ENCODE measurements at places on chromosomes 5 and 9.

- DNase-seq = no peak
Measured at GRCh38 chr5:59562756-59563389, 330.7 kb downstream of the PDE4D start.

DNA sequence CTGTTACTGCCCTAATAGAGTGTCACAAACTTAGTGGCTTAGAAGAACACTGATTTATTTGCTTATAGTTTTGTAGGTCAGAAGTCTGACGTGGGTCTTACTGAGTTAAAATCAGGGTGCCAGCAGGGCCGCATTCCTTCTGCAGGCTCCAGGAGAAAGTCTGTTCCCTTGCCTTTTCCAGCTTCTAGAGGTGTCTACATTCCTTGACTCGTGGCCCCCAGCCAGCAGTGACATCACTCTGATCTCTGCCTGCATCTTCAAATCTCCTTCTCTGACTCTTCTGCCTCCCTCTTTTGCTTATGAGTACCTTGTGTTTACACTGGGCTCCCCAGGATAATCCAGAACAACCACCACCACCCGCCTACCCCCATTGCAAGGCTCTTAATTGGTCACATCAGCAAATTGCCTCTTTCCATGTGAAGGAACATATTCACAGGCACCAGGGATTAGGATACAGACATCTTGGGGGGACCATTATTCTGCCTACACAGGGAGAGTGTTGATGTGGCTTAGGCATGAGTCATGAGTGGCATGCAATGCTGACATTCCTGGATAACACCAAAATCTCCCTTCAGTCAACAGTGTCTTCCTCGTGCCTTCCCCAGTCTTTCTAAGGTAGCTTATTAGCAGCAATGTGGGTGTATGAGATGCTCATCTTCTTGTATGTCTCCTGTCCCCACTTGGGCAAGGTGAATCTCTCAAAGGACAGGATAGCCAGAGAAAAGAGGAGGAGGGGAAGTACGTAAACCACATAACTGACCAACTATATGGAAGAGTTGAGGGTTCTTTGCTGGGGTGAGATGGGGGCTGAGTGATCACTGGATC, 24.4 kb downstream of the CYFIP2 start:
- no peak for DNase-seq

DNA sequence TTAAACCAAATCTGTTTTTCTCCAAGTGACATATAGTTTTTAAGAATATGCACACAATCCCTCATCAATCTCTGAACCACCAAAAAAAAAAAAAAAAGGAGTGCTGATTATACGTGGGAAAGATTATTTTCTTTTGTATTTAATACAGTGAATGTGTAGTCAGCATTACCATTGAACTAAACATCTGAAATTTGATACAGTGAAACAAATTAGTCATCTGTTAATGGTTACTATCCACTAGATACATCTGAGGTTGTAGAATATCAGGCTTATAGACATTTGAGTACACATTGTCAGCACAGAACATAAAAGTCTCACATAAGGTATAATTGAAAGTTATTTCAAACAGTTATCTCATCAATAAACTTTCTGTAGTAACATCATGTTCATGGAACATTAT, 87.0 kb downstream of the SLF1 start:
- no peak for DNase-seq

DNA sequence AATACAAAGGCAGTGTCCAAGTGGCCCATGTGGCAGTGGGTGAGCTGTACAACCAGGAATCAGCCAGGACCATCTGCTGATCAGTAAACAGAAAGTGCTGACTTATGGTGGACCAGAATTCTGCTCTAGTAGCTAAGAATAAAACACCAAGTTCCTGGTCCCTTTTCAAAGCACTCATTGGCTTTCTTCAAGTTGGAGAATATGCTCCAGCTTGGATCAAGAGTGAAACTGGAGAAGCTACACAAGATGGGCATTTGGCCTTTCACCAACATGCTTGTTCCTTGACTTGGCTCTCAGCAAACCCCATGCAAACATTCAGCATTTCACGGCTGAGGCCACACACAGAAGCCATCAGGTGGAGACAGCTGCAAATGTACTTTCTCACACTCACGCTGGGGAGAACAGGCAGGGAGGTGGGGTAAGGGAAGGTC, 32.1 kb downstream of the MARCHF3 start:
- DNase-seq = no peak

DNA sequence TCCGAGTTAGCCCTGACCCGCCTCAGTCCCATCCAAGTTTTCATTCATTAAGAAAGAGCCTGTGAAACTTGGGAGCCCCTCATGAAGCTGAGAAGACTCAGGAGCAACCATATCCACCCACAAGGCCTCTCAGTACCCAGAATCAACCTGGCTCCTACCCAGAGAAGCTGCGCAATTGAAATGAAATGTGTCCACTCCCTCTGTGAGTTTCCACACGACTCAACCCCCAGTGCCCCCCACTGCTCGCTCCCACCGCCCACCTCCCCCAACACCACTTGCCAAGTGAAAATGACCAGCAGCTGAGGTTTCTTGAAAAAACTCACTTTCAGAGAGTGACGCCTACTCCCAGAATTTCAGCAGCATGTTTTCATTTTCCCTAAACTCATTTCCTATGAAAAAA, 104.6 kb downstream of the CDK5RAP2 start:
- DNase-seq = no peak

- no peak for DNase-seq
Measured at GRCh38 chr9:126508171-126508591, 105.5 kb upstream of the LMX1B start.

GRCh38 chr5:52702877-52703276, 84.8 kb upstream of the ITGA1 start:
- DNase-seq = no peak

DNA sequence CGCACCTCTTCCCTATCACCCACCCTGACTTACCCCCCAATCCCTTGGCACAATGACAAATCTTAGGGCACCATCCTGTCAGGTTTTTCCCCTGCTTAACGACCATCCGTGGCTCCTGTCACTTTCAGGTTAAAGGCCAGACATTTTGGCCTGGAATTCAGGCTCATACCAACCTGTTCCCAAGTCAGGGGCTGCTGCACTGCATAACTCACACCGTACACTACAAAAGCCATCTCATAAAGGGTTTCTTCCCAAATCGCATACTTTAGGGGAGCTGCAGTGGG, 7.5 kb upstream of the AKNA start:
- no peak for DNase-seq

- DNase-seq = no peak
Measured at GRCh38 chr9:134770972-134771971, 109.3 kb upstream of the FCN2 start.

GRCh38 chr5:56004874-56005273, 10.1 kb upstream of the IL6ST start:
- DNase-seq = no peak

DNA sequence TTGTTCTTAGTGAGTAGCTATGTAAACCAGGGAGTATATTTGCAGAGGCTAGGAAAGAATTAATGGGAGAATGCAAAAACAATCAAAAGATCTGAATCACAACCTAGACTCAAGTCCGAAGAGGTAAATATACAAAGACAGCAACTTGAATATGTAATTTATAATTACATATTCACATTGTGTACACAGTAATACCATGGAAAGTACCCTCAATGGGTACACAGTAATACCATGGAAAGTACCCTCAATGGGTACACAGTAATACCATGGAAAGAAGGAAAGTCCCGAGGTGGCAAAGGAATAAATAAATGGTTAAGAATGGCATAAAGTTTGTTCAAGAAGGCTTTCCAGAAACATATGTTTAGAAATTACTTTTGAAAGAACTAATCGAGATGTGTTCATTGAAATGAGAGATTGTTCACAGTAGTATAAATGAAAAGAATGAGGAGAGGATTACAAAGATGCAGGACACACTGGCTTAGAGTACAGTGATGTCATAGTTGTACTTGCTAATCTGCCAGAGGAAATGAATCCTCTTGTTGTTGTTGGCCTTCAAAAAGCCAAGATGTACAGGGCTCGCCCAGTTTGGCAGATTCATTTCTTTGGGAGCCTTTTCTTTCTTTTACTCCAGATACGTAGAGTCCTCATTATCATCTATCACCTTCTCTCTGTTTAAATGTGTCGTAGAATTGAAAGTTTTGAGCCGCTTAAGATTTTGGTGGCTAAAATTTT, 116.0 kb downstream of the UNC13B start:
- DNase-seq = no peak

- no peak for DNase-seq
Measured at GRCh38 chr9:99222416-99223270, 561 bp downstream of the SEC61B start.

DNA sequence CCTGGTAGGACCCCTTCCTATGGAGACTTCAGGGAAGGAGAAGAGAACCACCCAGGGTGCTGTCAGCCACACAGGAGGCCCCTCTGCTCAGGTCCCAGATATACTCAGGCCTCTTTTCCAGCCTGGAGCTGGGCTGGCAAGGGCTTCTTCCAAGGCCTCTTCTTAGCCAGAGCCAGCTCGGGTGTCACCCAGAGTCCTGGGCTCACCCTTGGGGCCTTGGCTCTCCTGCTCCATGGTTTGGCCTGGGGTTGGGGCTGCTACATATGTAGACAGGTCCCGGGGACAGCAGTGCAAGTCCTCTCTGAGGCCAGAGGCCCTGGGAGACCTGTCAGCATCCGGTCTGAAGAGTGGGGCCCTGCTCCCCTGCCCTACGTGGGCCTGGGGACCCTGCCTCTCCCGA, 22.8 kb downstream of the PAEP start:
- no peak for DNase-seq

- no peak for DNase-seq
Measured at GRCh38 chr5:167217097-167217743, 1074.2 kb upstream of the WWC1 start.

DNA sequence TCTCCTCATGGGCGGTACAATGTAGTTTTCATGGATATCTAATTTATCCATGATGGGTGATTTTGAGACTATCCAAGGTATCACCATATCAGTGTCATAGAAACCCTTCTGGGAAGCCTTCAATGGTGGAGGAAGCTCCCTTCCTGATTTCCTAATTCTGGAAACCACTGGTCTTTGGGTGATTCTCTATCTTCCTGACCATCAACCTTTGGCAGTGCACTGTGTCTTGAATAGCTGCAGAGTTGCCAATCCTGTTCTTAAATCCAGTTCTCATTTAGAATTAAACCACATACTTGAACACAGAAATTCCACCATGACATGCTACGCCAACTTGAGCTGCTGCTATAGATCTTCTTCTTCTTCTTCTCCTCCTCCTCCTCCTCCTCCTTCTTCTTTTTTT, 161.7 kb upstream of the KLF9 start:
- DNase-seq = no peak

GRCh38 chr9:108672475-108673190, 183.2 kb downstream of the ACTL7B start:
- DNase-seq = no peak

GRCh38 chr5:139644001-139644456, 4.1 kb upstream of the CXXC5 start:
- DNase-seq = no peak

DNA sequence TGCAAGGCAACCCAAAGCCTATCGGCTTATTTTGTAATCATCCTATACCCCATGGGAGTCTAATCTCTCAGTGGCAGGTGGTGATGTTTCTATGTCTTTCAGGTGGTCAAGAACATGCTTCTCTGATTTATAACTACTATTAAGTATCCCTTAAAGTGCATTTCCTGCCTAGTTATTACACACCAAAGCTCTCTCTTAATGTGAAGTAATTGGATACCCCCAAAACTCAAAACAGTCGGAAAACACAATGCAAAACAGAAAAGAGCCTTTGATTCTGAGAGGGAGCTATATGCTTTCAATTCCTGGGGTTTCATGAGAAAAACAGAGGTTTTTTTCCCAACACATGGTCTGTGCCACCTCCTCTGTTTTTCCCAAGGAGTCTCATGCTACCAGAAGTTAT, 416.4 kb downstream of the CSNK1G3 start:
- no peak for DNase-seq

GRCh38 chr5:178786859-178787499, 56.5 kb upstream of the ZNF354A start:
- DNase-seq = no peak

DNA sequence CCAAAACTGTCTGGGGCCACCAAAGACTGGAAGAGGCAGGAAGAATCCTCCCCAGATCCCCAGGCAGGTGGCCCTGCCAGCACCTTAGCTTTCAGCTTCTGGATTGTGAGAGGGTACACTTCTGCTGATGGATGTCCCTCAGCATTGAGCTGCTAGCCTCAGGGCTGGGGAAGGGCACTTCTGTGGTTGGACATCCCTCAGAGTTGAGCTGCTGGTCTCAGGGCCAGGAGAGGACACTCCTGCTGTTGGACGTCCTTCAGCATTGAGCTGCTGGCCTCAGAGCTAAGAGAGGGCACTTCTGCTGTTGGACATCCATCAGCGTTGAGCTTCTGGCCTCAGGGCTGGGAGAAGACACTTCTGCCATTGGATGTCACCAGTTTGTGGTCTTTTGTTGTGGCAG, 83.8 kb upstream of the FCN1 start:
- DNase-seq = no peak

DNA sequence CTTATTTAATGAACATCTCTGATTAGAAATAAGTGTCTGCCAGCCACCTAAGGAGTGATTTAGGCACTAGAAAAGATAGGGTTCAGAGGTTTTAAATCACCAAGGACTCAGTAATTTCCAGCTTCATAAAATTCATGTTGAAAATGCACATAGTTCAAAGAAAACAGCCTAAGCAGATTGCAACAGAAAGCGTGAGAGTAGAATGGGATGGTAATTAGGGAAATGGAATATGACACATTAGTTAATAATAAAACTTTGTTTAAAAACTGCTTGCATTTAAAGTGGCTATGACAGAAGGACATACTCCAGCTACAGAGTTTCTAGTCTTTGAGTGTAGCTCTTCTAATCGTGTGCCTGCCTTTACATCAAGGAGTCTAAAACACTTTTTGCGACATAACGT, 490.8 kb downstream of the TLE4 start:
- no peak for DNase-seq

DNA sequence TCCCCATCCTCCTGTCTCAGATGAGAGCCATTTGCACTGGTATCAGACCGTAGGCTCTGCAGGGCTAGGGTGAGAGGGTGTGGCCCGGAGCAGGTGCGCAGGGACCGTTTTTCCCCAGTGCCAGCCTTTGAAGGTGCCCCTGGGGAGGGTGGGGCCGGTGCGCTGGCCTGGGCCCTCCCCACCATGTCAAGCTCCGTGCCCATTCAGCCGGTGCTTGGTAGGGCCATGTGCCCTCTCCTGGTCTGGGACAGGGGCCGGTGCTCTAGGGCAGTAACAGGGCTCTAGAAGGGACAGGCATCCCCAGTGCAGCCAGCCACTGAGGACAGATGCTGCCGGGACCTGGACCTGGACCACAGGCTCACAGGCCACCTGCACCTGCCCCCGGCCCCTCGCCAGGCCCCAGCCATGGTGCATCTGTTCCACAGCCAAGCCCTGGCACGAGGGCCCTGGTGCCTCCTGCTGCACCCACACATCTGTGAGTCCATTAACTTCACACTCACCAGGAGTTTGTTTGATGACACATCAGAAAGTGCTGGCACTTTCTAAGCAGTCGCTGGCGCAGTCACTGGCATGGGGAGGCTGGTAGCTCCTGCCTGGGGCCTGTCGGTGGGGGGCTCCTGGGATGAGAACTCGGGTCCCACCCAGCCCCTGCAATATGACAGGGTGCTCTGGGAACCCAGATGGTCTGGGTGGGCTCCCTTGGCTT, 5.0 kb upstream of the QRFP start:
- DNase-seq = no peak

GRCh38 chr5:100469767-100470166, 65.4 kb upstream of the FAM174A start:
- DNase-seq = no peak

- DNase-seq = no peak
Measured at GRCh38 chr5:55234121-55234700, 803 bp upstream of the CCNO start.
